ENCODE measurements at places on chromosomes 2 and 18.

GRCh38 chr2:238879043-238879442 is 31.2 kb downstream of the TWIST2 start:
- no peak for DNase-seq

DNA sequence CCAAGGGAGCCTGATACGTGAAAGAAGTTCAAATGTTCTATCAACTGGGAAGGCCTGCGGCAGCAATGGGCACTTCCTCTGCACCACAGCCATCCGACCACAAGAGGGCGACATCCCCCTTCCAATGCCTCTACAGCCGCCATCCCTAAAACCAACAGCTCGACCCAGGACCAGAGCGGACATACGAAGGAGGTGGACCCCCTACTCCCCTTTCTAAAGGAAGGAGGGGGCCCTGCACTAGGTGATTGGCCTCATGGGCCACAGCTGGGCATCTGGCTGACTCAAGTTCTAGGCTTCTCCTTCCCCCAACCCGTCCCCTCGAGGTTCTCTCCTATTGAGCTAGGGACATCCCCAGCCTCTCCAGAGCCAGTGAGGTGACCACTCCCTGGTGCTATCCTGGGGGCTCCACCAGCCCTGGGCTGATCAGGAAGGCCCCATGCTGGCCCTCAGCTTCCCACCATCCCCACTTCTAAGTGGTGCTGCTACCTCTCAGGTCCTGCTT is 217.2 kb downstream of the TNS1 start:
- peak; percentile 74 for DNase-seq

- no peak for DNase-seq
These were observed 47.6 kb downstream of the GPD2 start for GRCh38 chr2:156483741-156484173.

GRCh38 chr2:169775765-169776164 is 22.9 kb upstream of the SSB start:
- DNase-seq: no peak

DNA sequence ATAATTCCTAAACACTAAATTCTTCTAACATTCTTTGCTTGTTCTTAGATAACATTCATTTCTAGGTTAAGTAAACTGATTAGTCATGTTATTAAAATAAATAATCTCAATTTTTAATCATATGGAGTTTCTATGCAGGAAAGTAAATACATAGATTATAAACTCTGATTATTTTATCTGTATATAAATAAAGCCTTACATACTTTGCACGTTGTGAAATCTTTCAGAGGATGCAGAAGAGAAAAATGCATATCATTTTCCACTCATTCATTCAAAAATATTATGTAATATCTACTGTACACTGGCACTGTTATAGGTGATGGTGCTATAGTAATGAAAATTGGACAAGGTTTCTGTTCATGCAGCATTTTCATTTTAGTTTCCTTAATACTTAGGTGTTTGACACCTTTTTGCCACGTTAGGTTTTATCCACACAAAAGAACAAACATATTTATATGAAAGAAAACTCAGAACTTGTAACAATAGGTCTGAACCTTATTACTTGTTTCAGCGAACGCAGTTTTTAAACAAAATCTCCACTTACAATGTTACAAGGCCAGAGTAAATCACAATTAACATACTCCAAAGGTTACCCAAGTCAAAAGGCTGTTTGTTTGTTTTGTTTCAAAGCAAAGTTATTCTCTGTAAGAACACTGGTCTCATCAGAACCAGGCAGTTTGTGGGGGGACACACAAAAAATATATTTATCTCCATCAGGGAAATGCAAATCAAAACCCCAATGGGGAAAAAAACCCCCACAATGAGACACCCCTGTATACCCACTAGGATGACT is 27.4 kb downstream of the ADAM17 start:
- no peak for DNase-seq

DNA sequence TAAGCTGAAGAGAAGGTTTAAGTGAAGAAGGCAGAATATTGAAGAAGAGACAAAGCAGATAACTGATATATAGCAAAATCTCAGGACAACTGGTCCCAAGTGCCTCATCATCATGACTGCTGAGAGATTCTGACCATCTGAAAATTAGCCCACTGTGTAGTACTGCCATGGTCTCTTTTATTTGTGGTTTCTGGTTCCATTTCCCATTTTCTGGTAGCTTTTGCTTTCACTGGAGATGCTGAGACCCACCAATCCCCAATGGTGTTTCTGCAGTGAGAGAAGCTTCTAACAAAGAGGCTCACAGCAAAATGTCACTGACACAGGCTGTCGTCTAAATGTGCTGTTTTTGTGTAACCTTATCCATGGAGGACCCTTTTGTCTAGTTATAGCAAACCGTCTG is 79.5 kb downstream of the TMEM163 start:
- DNase-seq: no peak

GRCh38 chr18:27996801-27997272 is 180.1 kb downstream of the CDH2 start:
- peak; percentile 65 for DNase-seq

DNA sequence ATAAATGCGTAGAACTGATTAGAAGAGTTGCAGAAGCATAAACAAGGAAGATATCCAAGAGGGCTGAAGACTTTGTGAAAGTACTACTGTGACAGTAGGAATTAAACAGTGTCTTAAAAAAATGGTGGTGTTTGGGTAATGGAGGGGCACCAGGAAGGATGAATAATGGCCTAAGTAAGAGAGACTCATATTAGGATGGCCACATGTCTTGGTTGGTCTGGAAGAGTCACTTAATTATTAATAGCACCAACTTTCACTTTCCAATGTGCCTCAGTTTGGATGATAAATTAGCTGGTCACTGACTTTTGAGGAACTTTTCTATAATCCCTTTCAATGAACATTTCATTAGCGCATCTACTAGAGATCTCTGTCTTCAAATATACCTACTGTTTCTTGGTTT is 372.2 kb downstream of the NYAP2 start:
- DNase-seq: no peak

DNA sequence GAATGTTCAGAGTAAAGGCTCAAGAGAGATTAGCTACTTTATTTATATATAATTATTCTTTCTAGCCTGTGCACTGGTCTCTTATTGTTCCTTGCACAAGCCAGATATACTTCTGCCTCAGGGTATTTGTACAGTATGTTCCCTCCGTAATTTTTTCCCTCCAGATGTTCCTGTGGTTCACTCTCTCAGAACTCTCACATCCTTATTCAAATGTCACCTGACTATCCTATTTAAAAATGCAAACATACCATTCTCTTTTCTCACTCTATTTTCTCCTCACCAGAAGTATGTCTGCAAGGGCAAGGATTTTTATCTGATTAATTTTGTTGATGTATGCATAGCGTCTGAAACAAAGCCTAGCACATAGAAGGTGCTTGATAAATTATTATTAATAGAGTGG is 64.0 kb upstream of the CERS6 start:
- no peak for DNase-seq

- peak; percentile 64 for DNase-seq
These were observed 59.0 kb downstream of the E2F6 start for GRCh38 chr2:11406958-11407381.

DNA sequence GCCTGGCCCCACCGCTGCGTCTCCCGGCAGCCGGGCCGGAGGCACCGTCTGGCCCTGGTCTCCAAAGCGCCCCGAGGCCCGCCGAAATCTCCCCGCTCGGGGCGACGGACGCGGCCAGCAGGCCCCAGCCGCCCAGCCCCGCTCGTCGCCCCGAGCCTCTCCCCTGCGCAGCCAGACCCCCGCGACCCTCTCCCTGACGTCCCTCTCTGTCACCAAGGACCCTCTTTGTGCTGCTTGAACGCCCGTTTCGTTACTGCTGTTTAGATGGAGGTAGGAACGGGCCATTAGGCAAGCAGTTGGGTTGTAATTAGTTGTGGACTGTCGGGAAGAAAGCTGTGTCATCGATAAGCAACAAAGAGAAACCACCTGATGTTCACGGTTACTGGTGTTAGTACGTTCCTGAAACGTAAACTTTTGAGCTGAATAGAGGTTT is 686 bp downstream of the UBXN4 start:
- peak; percentile 40 for DNase-seq

DNA sequence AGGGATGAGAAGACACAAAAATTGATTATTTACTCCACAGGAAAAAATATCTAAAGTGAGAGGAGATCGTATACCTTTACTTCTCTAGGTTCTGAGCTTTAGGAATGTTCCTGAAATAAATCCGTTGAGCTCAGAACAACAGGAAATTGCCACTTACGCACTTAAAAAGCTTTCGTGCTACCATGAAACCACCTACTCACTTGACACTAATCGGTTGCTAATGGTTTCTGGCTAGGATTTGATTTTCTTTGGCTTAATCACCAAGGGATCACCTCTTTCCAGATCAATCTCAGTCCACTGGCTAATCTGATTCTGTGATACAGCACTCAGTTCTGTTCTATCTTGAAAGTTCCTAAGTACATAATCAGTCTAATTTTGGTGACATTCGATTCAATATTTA is 419.6 kb downstream of the DLGAP1 start:
- DNase-seq: no peak

DNA sequence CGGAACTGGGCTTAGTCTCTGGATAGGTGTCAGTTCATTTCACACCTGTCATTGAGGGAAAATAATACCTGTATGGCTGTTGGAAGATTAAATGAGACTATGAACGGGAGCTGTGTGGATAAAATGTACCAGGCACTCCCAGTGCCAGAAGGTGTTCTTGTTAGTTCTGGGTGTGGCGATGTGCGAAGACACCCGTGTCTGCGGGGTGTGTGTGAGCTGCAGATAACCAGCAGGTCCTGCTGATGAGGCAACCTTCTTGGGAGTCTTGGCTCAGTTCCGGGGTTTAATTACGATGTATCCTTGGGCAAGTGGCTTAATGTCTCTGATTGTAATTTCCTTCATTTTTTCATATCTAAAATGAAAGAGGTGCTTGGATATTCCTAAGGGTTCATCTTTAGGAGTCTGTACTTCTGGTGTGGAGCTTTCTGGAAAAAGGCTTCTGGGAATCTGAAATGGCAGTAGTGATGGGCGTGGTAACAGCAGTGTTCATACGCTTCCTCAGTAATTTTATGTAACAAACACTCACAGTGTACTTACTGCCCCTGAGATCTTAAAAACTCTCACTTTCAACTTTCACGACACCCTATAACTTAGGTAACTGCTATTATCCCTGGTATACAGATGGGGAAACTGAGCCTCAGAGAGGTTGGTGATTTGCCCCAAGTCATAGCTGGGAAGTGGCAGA is 35.0 kb downstream of the NEDD4L start:
- no peak for DNase-seq

GRCh38 chr2:99101697-99102096 is 39.8 kb upstream of the C2orf15 start:
- peak; percentile 18 for DNase-seq

- DNase-seq: no peak
These were observed 10.4 kb downstream of the TMEM87B start for GRCh38 chr2:112065486-112065885.

DNA sequence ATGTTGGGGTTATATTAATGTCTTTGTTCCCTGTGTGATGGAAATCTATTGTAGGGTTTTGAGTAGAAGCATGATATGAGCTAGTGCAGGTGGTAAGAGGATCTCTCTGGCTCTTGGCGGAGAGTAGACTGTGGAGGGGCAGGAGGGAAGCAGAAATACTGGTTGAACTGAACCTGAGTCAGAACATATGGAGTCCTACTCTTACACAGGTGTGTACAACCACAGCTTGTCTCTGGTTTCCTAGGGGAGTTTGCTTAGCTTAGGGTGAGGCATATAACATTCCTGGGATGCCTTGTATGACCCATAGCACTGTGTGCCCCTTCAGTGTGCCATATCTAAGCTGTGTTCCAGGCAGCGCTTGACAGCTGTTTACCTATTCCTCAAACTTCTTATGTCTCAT is 97.3 kb upstream of the GCFC2 start:
- no peak for DNase-seq

DNA sequence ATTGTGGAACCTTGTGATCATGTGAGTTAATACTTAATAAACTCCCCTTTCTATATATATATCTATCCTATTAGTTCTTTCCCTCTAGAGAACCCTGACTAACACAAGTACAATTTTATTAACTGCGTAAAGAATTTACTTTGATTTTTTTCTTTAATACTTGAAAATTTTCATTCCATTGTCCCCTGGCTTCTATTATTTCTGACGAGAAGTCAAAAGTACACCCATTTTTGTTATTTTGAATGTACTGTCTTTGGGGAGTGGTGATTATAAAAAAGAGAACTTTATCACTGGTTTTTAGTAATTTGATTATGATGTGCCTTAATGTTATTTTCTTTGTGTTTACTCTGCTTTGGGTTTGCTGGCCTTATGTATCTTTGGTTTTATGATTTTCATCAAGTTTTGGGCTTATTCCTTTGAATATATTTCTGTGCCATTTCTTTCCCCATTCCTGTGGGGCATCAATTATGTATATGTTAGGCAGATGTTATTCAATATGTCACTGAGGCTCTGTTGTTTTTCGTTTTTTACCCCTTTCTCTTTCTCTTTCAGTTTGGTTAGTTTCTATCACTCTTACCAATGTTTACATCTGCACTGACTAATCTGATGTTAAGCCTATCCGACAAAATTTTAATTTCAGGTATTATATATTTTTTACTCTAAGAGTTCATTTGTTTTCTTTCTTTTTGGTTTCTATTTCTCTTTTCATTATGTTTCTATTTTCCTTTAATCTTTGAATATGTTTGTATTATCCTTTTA is 271.4 kb downstream of the CAMKMT start:
- DNase-seq: no peak

DNA sequence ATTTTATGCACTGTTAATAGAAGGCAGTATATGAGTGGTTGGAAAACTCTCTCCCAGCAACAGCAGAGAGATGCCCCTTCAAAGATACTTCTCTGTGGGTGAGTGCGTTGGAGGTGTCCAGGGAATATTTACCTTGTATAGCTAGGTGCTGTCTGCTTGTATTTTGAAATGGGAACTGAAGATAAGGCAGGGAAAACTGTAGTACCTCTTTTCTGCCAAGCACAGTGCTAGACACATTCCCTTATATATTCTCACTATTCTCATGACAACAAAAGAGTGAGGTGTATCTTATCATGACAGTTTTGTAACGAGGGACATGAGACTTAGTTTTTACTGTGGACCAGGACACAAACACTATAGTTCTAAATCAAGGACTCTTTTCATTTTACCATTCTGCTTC is 2.1 kb downstream of the TTC39C start:
- DNase-seq: peak; percentile 46

DNA sequence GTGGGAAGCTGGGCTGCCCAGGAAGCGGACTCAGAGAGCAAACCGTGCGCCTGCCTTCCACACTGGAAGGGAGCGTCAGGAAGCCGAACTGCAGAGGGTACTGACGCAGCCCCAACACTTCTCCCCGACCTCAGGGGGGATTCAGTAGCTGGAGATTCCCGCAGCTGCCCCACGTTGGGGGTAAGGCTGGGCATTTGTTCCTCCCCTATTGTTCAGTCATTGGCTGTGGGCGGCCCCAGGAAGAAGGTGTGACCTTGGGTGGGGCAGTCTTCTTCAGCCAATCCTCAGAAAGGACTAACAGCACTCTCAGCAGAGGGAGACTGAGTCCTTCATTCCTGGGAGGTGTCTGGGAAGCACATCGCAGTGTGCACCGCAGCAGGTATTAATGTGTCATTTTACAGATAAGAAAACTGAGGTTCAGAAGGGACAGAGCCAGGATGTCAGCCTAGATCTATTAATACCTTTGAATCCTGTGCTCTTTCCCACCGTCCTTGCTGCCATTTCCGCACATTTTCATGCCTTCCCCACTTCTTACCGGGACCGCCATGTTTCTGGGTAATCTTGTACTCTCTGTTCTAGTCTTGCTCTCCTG is 12.1 kb upstream of the C18orf32 start:
- no peak for DNase-seq
